ENCODE measurements at places on chromosomes 3 and 15.

DNA sequence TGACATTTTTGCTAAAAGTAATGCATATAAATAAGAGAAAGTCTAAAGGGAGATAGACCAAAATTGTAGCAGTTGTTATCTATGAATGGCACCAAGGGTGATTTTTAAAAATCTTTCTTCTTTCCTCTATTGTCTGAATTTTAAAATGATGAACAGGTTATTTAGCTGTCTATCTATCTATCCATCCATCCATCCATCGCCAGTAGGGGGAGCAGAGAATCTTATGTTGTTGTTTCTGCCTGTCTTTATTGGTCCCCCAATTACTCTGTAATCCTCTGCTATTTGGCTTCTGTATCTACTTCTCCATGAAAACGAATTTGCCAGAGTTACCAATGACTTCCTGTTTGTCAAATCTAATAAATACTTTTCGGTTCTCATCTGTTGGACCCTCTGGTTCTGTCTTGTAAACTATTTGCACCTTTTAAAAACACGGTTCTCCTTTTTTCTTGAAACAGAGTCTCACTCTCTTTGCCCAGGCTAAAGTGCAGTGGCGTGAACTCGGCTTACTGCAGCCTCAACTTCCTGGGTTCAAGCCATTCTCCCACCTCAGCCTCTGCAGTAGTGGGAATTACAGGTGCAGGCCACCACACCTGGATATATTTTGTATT lies 86.0 kb downstream of the ECT2 start:
- DNase-seq: peak; percentile 41

DNA sequence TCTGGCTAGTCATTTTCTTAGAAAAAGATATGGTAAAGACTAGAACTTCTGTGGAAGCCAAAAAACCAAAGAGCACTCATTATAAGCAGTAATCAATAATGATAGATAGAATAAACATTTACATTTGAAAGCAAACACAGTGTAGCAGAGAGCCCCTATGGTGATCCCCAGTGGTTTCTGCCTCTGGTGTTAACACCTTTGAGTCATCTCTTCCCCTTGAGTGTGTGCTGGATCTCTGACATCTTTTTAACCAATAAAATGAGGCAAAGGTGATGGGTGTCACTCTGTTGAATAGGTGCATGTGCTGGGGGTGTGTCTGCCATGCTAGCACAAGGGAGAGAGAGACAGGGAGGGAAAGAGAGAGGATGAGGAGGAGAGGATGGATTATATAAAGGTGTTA lies 121.6 kb downstream of the TFG start:
- DNase-seq: no peak

DNA sequence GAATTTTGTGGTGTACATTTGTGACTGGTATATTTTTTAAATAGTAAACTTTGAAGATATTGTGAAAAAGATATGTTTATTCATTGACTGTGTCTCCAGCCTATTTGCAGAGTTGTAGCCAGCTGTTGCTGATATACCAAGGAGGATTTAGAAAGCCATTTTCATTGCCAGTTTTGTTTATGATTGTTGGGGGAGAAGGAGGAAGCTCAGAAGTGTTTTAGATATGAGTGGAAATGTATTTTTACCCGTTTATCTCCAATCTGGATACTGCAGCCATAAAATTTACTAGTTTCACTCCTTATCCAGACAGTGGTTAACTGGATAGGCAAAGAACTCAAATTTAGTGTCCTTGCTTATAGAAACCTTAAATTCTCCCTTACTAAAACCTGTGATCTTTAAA lies 18.8 kb downstream of the ATP11B start:
- no peak for DNase-seq

DNA sequence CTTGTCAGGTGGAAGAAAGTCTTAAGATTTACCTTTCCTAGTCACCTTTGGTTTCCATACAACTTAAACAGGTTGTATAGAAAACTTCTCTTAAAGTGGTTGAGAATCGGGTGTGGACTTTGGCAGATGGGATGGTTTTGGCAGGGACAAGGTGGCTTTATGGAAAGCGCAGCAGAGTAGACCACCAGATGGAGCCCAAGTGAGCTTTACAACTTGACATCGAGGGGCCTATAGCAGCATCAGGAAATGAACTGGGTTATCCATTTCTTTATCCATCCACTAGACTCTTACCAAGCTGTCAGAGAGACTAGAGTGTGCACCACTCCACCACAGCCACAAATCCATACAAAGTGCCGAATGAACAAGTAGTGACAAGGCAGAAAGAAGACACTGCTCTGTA lies 85.3 kb upstream of the MBNL1 start:
- peak; percentile 26 for DNase-seq

DNA sequence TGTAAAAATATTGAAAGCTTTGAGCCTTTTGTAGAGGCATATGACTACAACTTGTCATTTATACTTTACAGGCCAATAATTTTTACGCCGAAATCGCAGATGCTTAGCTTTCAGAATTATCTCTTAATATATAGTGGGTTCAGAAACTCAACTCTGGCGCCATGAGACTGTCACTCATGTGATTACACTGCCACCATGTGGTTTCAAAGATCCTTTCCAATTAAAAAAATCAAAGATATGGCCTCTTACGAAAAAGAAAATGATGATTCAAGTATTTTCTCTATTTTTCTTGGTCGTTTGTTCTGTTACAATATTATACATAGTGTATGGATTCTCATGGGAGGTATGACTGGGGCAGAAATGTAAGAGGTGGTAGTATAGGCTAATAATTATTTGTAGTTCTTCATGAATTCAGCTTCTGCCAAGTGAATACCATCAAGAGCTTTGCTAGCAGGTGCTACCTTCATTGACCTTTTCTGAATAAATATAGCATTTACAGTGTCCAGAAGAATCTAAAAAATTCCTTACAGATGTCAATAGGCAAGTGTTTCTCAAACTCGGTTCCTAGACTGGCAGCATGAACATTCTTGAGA lies 751.7 kb upstream of the GOLIM4 start:
- peak; percentile 26 for DNase-seq

- peak; percentile 36 for DNase-seq
Observed at GRCh38 chr15:43370975-43371974, at the start of the genes TUBGCP4 and ZSCAN29. TSS of gene TUBGCP4 (plus strand) at chr15:43371101. CDS start at chr15:43371355, 254 bp downstream. TSS of gene ZSCAN29 (minus strand) at chr15:43371043. CDS start at chr15:43369913, 1,130 bp downstream.

- no peak for DNase-seq
Observed at GRCh38 chr3:50355829-50356552, 3.3 kb downstream of the TMEM115 start.

GRCh38 chr3:191631496-191631895 lies 170.5 kb downstream of the PYDC2 start:
- no peak for DNase-seq

DNA sequence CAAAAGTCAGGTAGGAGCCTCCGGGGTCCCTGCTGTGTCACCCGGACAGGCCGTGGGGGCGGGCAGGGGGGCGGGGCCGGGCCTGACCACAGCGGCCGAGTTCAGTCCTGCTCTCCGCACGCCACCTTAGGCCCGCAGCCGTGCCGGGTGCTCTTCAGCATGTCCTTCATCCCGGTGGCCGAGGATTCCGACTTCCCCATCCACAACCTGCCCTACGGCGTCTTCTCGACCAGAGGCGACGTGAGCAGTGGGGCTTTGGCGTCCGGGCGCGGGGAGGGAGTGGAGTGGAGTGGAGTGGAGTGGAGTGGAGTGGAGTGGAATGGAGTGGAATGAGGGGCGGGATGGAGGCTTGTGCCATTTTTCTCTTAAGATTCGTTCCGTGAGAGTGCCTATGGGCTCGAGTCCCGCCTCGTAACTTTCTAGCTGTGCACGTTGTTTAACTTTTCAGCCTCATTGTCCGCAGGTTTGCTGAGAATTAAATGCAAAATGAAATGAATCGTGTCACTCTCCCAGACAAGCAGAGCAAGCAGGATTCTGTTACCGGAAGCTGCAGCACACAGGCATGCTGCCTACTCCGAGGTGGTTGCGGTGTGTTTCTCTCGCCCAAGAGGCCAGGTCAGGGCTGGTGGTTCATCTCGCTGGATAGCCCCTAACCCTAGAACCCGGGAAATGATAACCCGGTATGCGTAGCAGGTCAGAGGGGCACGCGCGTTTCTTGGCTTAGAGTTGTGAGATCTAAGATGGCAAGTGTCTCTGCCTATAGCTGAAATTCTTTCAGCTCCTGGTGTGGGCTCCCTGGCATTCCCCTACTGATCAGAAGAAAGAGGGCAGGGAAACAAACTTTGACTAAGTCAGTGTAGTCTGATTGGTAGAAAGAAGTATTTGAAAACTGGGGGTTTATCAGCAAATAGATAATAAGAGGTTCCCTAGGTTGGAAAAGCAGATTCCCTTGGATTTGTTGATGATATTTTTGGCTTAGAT lies at the start of gene FAH:
FAH (plus strand) TSS at position 104 of the 981 bp plus-strand sequence; CDS start at position 160, 56 bp downstream.
- DNase-seq: no peak

DNA sequence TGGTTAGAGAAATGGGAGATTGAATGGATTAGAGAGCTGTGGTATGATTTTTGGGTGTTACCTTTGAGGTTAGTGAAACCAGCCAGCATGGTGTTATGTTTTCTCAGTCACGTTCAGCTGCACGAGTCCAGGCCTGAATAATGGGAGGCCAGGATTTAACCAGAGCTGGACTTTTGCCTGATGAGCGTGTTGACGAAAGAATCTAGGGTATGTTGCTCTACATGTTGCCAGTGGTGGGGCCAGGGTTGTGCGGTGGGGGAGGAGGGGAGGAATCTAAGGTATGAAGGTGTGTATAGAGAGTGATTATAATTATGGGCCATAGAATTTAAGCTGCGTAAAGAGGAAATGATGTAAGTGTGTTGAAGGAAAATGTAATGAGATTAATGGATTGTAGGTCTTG lies 22.8 kb downstream of the MINDY2 start:
- DNase-seq: peak; percentile 24

- DNase-seq: peak; percentile 75
Observed at GRCh38 chr3:8757551-8758518, 11.6 kb downstream of the OXTR start.

- no peak for DNase-seq
Observed at GRCh38 chr15:42836251-42836650, 84.3 kb downstream of the TTBK2 start.

DNA sequence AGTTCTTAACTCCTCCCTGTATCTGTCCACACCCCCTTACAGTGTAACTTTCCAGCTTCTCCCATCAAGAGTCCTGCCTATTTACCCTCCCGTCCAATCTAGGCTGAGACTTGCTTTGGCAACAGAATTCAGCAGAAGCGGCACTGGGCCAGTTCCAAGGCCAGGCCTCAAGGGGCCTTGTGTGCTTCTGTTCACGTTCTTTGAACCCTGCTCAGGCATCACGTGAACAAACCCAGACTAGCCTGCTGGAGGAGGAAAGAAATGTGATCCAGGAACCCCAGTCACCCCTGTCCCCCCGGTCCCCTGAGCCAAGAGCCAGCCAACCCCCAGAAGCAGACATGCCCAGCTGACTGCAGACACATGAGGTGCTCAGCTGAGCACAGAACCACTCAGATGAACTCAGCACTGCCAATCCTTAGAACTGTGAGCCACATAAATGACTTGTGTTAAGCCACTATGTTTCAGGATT lies 76.1 kb upstream of the DCLK3 start:
- DNase-seq: no peak

GRCh38 chr3:195549931-195550519 lies 6.9 kb upstream of the PPP1R2 start:
- DNase-seq: no peak

DNA sequence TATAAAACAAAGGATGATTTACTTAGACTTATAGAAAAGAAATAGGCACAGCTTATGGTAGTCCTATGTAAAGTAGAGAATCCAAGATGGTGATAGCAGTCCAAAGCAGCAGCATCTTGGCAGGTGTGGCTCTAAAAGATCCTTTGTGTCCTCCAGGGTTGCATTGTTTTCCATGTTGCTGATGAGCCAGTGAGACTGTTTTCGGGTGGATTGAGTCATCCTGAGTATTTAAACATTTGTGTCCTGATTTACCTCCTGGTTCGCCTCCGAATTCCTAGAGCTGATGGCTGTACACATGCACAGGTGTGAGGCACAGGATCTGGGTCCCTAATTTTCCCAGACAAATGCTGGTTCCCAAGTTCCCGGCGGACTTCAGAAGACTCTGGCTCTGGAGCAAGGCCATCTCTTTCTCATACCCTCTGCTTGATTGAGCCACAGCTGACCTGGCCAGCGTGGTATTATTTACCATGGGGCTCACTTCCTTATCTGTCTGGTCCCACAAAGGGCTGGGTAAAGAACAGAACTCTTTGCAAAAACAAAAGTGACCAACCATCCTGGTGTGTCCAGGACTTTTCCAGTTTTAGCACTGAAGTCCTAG lies 51.0 kb downstream of the ARNT2 start:
- no peak for DNase-seq

- DNase-seq: peak; percentile 22
Observed at GRCh38 chr3:17473761-17474160, 268.7 kb downstream of the TBC1D5 start.

Measured in astrocyte of the cerebellum (primary cell).